SJCRH30 (cell line): ENCODE measurements at places on chromosomes 12 and 14.

DNA sequence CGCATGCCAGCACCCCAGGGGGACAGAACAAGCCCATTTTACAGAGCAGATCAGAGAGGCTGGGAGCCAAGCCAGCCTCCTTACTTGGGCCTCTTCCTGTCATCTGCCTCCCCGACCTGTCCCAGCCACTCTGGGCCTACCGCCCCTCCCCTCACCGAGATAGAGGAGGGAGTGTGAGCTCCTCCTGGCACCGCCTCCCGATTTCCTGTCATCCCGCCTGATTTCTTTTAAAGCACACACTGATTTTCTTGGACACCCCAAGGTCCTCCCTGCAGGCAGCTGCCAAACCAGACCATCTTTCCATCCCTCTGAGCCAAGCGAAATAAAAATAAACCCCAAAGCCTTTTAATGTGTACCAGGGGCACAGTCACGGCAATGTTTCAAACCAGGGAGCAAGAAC lies 108.4 kb downstream of the RFLNA start:
- DNase-seq, result no peak

GRCh38 chr12:40689576-40689975 lies 2.7 kb upstream of the CNTN1 start:
- DNase-seq, result no peak

GRCh38 chr12:47839214-47839876 lies 19.6 kb upstream of the HDAC7 start:
- DNase-seq, result peak; percentile 72

GRCh38 chr12:54035568-54036264 lies 2.9 kb downstream of the HOXC5 start:
- no peak for DNase-seq

GRCh38 chr12:111369496-111370220 lies 763 bp upstream of the PHETA1 start:
- DNase-seq, result no peak

GRCh38 chr12:80241576-80242273 lies 142.4 kb downstream of the OTOGL start:
- no peak for DNase-seq

GRCh38 chr12:103085541-103085940 lies 128.1 kb downstream of the ASCL1 start:
- no peak for DNase-seq

GRCh38 chr12:25377469-25378177 lies 126.9 kb upstream of the KRAS start:
- DNase-seq, result no peak

DNA sequence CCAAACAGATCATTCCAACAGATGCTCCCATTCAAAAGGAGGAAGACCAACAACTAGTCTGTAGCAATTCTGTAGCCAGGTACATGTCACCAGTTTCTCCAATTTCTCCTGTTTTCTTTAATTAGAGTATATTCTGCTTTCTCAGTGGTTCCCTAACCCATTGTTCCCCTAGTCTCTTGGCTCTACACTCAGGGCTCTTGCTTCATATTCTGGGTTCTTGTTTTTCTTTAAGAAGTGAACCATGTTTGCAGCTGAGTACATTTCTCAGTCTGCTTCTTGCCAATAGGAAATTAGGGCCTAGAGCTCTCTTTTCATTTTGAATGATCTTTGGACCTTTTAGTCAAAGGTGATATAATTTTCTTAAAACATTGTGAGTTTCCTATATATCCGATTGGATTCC lies 29.4 kb upstream of the STXBP6 start:
- no peak for DNase-seq

DNA sequence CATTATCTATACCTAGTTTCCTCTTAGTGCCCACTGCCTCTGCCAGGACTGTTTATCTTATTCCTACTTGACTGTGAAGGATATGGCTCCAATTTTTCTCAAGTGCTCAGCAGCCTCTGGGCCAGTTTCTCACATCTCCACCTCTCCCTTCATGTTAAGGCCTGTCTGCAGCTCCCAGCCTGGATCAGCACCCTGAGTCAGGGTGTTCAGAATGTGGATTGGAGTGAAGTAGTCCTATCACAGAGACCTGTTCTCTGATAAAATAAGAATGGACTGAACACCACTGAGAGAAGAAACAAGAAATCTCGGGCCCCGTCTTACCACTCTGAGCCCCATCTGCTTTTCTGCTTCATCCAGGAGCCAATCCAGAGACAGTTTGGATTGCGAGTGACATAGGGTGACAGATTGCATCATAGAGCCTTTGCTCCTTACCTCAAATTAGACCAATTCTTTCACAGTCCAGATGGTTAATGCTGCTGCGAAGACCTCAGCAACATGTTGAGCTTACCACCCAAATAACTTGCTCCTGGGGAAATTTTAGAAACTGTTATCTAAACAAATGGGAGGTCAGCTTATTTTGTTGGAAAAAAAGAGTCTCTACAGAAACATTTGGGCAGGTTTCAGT lies 473.1 kb downstream of the PDZRN4 start:
- no peak for DNase-seq

GRCh38 chr14:31207287-31207754 lies 272 bp downstream of the HECTD1 start:
- DNase-seq, result no peak

- no peak for DNase-seq
Measured at GRCh38 chr12:92463171-92463570, 239.6 kb upstream of the PLEKHG7 start.

GRCh38 chr12:13713556-13714410 lies 267.6 kb downstream of the GRIN2B start:
- DNase-seq, result no peak

- no peak for DNase-seq
Measured at GRCh38 chr14:105433161-105433605, 13.6 kb downstream of the MTA1 start.

- no peak for DNase-seq
Measured at GRCh38 chr12:79302162-79302814, 388.5 kb downstream of the PAWR start.

- peak; percentile 24 for DNase-seq
Measured at GRCh38 chr12:7555752-7556151, 52.2 kb upstream of the CD163 start.

- no peak for DNase-seq
Measured at GRCh38 chr12:115630136-115630535, 647.4 kb downstream of the MED13L start.

DNA sequence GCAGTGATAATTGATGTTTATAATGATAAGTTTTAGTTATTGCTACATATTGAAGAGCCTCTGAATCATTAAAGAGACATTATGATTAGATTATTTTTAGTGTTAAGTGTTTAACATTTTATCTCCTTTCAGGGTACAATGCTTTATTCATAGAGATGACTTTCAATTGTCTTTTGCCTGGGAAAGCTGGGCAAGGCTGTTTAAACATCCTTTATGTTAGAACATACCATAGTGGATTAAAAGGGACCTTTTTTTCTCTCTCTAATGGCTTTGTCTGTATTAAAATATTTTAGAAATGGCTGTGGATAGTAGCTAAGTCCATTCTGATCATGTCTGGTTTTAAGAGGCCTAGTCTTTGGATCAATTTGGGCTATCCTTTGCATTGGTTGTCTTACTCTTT lies 427.5 kb upstream of the MIS18BP1 start:
- no peak for DNase-seq

DNA sequence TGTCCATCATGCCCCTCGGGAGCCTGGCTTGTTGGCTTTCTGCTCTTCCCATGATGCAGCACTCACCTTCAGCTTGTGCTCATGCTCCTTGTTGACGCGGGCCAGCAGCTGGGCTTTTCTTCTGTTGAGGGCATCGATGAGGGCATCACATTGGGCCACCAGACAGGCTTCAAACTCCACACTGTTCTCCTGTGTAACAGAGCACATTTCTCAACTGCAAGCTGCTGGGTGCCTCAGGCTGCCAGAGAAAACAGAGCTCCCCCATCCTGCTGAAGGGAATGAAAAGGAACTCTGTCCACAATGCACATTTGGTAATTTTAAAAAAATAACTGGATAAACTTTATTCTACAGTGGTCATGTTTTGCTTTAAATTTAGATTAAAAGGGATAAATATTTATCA lies 72.1 kb downstream of the TRIM9 start:
- no peak for DNase-seq

- DNase-seq, result no peak
Measured at GRCh38 chr12:88015825-88016224, 13.4 kb downstream of the C12orf50 start.

- peak; percentile 41 for DNase-seq
Measured at GRCh38 chr14:105019861-105020814, 745 bp downstream of the CDCA4 start.

DNA sequence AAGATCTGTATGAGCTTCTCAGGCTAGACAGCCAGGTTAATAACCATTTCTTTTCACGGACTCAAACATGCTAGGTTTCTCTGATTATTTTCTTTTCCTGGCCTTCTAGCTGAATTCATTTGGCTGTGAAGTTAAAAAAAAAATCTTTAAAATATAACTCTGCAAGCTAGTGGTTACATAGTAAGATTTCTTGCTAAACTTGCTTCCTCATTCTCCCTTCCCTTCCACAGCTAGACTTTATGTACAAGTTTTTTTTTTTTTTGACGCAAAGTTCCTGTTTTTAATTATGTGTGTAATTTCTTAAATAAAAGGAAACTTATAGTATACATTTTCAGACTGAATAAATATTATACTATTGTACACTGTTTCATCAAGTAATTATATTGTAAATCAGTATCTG lies 145.4 kb downstream of the TMTC2 start:
- no peak for DNase-seq

DNA sequence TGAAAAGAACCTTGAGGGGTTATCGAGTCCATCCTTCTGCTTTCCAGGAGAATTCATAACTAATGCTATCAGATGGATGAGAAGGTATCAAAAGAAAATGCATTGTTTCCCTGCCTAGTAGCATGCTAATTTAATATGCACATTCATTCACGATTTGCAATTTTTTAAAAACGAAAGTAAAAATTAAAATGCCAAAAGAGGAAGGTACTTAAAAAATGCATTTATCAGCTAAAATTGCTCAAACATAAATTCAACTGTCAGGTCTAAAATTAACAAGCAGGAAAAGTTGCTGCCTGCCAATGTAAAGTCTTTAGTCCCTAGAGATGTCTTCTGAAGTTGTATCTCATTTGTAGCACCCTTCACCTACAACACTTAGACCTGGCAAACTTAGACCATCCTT lies 7.9 kb downstream of the ATF7 start:
- DNase-seq, result no peak

DNA sequence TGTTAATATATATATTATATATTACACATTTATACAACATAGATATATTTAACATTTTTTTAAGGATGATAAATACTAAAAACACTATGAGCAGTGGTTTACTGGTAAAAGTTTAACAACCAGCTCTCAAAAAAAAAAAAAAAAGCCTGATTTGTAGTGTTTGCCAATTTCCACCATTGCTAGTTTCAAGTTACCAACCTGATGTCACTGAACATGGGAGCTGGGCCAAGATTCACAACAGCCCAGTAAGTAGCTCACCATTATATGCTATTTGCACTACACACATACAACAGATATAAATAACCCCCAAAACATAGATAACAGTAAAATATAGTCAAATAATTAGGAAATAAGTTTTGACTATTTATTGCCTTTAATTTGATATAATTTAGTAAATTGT lies 28.9 kb upstream of the TMX1 start:
- peak; percentile 28 for DNase-seq

GRCh38 chr12:122974892-122975789 lies at the start of gene OGFOD2:
Gene OGFOD2, plus strand, starts transcription at chr12:122975244. Its CDS starts 8 bp downstream, at chr12:122975252.
- peak; percentile 91 for DNase-seq

DNA sequence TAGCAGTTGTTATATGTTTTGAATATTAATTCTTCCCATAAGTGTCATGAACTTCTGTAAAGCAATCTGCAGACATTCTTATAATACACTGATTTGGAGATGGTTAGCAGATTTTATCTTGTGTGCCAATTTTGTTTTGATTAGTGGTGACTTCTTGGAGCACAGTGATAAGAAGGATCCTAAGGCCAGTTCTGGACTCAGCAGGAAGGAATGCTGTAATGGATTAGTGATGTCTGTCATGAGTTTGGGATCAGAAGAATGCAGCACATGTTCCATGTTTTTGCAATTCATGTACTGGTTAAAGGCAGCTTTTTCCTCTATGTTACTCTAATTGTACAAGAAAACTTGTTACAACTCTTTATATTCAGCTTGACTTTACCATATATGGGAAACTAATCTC lies 91.5 kb downstream of the UNC79 start:
- no peak for DNase-seq

GRCh38 chr12:13980538-13981295 lies 685 bp downstream of the GRIN2B start:
- DNase-seq, result no peak

DNA sequence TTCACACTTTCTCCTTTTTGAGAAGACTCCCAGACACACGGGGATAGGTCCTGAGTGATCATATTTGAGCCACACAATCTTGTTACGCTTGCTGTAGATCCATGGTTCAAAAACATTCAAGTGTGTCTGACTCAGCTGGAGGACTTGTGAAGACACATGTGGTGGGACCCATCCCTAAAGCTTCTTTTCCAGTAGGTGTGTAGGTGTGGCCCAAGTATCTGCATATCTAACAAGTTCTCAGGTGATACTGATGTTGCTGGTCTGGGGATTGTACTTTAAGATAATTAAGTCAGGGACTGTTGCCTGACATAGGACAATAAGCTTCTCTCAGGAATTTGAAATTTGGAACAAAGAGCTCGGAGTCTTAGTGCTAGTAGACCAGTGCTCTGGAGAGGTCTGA lies 4.1 kb upstream of the DAAM1 start:
- DNase-seq, result no peak

- no peak for DNase-seq
Measured at GRCh38 chr12:119117936-119118335, 60.8 kb upstream of the HSPB8 start.

GRCh38 chr14:53620317-53620716 lies 336.3 kb downstream of the BMP4 start:
- no peak for DNase-seq

GRCh38 chr14:55715889-55716288 lies 135.9 kb downstream of the KTN1 start:
- DNase-seq, result peak; percentile 27

- peak; percentile 79 for DNase-seq
Measured at GRCh38 chr12:21940549-21941505, at the start of gene ABCC9. Gene ABCC9, minus strand, starts transcription at chr12:21941426. Its CDS starts 4,752 bp downstream, at chr12:21936674.

- no peak for DNase-seq
Measured at GRCh38 chr14:71235875-71236274, 328.6 kb downstream of the PCNX1 start.

GRCh38 chr14:82414853-82415539 lies 881.3 kb upstream of the SEL1L start:
- peak; percentile 62 for DNase-seq

DNA sequence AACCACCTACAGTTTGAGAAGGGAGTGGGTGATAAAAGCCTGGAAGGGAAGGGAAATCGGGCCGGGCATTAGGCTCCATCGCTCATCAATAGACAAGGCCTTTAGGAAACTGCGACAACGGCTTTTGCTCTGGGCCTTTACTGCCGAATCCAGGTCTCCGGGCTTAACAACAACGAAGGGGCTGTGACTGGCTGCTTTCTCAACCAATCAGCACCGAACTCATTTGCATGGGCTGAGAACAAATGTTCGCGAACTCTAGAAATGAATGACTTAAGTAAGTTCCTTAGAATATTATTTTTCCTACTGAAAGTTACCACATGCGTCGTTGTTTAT lies 261 bp upstream of the RNU7-1 start:
- peak; percentile 88 for DNase-seq
